ENCODE measurements at places on chromosomes 4 and X.

DNA sequence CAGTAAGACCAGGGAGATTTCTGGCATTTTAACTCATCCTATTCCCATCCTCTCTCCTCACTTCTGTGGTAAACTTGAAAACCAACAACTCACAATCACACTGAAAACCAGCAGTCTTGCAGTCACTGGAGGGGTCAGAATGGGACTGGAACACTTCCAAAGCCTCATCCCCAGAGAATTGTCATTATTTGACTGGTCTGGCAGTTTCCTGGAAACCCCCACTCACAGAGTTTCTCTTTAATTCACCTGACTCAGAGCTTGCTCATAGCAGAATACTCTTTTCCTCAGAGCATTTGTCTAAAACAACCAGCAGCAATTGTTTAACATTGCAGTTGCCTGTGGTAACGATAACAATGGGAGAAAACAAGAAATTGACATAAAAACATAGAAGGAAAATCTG is 7.3 kb upstream of the RAB9B start:
- DNase-seq = no peak

- DNase-seq = no peak
These were observed 1753.2 kb upstream of the PCDH7 start for GRCh38 chr4:28966982-28967381.

- DNase-seq = no peak
These were observed 672.1 kb downstream of the GRXCR1 start for GRCh38 chr4:43564591-43564990.

- no peak for DNase-seq
These were observed 212.5 kb upstream of the CLNK start for GRCh38 chr4:10897076-10897475.

GRCh38 chr4:175281894-175282293 is 363.7 kb downstream of the ADAM29 start:
- DNase-seq = no peak

GRCh38 chrX:40683245-40683644 is 35.9 kb upstream of the CXorf38 start:
- no peak for DNase-seq

DNA sequence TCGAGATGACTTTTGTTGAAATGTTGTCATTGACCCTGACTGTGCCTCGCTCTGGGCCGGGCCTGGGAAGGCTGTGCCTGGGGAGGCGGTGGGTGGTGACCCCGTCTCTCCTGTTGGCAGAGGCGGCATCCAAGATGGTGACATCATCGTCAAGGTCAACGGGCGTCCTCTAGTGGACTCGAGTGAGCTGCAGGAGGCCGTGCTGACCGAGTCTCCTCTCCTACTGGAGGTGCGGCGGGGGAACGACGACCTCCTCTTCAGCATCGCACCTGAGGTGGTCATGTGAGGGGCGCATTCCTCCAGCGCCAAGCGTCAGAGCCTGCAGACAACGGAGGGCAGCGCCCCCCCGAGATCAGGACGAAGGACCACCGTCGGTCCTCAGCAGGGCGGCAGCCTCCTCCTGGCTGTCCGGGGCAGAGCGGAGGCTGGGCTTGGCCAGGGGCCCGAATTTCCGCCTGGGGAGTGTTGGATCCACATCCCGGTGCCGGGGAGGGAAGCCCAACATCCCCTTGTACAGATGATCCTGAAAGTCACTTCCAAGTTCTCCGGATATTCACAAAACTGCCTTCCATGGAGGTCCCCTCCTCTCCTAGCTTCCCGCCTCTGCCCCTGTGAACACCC is 36.4 kb downstream of the HTRA3 start:
- no peak for DNase-seq

DNA sequence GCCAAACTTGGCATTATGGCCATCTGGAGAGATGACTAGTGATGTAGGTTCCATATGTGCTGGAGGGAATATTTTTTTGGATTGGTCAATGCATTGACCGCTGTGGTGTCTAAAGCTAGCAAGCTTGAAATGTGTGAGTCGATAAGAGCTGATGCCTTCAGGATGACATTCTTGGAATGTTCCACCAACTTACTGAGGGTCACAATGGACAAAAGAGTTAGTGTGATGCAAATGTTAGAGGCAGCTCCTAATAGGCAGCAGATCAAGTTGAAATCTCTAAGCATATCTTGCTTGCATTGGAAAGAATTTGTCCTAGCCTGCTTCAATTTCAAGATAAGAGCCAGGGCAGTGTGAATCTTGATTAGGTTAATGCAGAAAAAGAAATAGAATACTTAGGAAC is 210.4 kb upstream of the AFF2 start:
- no peak for DNase-seq

DNA sequence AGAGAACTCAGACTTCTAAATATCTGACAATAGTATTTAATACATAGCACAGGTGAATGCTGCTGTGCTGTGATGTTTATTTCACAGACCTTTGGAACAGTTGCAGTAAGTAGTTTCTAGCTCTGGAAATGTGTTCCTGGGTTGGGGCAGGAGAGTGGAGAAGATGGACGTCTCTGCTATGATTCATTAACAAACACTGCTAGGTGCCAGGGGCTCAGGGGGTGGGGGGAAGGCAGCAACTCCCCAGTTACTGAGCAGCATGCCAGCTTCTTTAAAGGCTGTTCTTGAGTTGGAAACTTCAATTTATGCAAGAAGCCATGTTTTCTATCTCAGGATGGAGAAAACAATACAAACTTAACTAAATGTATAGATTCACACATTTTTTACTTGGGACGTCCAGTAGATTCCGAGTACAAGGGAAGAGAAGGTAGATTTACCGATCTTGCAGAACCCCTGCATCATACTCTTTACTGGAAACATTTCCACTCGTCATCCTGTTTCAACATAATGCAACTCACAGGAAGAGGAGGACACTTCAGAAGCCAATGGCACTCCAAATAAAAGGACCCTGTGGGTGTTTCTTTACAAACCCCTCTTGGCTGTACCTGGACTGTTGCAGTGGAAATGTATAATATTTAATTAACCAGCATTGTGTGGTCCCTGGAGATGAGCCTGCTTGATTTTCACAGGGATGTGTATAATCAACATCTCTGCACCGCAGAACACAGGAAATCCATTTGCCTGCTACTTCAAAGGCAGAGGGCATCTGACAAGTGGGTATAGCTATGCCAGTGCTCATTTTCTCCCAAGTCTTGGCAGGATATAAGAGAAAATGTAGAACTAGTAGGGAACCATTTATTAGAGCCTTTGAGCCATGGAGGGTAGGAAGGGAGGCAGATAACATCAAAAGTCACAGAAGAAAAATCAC is 171.4 kb downstream of the SH3KBP1 start:
- no peak for DNase-seq

DNA sequence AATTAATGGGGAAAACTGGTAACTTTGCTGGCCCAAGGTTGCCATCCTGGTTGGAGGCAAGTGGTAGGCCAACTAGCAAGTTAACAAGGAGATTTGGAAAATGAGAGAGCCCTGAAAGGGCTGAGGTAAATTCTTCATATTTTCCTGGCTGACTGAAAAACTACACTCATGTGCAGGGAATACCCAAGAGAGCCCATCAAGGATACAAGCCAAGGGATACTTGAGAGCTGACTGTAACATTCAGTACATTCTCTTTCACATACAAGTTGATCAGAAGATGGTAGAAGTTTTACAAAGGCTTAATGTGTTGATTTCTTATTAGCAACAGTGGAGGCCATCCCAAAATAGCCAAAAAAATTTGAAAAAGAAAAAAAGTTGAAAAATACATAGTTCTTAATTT is 33.3 kb downstream of the IL2 start:
- no peak for DNase-seq

DNA sequence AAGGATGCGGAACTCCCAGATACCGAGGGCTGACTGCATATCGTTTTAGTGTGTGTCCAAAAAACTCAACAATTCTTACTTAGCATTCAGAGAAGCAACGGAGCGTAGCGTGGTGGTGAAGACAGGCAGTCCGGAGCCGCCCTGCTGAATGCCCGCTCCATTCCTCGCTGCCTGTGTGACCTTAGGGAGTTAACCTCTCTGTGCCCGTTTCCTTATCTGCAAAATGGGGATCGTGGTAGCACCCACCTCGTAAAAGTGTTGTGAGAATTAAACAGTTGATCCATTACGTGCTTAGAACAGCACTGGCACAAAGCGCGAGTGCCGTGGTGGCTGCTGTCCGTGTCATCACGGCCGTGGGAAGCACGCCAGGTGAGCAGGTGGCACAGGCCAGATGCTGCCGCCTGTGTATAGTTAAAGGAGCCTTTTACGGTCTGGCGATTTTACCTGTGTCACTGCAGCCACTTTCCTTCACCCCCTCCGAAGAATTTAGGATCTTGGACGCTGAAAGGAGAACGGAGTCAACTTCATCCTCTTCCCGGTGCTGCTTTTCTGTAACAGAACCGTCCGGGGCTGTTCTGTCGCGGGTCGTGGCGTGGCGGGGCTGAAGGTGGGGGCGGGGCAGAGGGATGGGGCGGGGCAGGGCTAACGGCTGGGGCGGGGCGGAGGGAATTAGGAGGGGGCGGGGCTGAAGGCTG is 885 bp downstream of the CCDC110 start:
- DNase-seq = no peak

DNA sequence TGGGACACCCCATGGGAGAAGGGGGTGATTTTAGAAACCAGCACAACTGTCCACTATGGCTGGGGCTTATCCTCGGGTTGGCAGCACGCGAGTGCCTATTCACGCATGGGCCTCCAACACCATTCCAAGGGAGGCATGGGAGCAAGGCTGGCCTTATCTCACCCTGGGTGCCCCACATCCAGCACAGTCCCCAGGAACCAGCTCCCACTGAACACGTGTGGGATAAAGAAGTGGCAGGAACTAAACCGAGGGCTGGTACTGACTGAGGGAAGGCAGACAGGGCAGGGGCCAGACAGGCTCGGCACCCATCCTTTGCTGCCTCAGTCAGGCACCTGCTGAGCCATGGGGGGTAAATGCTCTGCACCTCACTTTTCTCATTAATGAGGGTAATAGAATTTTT is 43.7 kb upstream of the GPR78 start:
- DNase-seq = no peak

- no peak for DNase-seq
These were observed 15.5 kb downstream of the NUDT6 start for GRCh38 chr4:122906859-122907305.

GRCh38 chr4:76950956-76951671 is 1.6 kb downstream of the SEPTIN11 start:
- DNase-seq = no peak

DNA sequence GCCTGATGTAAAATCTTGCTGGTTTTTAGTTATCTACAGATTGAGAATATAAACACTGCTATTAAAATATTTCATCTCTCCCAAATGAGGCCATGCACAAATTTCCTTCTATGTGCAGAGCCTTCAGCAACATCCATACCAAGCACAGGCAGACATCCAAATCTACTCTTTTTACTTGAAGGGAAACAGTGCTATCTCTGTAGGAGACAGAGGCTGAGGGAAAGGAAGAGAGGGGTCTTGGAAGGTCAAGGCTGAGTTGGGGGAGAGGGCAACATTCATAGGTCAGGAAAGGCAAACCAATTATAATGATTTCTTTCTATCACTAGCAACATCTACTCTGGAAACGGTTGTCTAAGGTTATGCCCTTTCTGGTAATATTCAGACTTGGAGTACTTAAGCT is 240.2 kb downstream of the CBR4 start:
- DNase-seq = no peak

DNA sequence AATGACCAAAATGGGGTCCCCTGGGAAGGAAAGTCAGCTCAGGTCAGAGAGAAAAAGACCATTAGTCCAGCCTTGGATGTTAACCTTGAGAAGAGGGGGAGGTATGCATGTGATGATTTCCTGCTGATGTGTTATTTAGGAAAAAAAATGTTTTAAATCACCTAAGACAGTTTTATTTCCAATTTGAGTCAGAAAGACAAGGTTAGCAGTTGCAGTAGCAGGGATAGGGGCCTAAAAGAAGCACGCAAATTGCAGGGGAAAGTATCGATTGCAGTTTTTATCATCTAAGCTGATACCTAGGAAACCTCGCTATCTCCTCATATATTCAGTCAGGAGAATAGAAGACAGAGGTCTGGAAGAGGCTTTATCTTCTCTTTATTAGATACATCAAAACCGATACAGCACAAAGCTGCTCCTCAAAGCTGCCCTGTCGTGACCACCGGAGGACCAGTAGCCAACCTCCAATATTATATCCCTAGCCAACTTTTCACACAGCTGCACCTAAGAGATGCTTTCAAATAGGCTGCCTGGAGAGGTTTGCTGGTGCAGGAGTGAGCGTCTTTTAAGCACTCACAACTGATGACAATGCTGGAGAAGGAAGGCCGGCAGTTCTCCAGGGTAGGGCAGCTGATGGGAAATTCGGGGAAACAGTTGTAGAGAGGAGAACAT is 289.4 kb downstream of the INPP4B start:
- no peak for DNase-seq

GRCh38 chr4:19725130-19725529 is 526.6 kb upstream of the SLIT2 start:
- no peak for DNase-seq

DNA sequence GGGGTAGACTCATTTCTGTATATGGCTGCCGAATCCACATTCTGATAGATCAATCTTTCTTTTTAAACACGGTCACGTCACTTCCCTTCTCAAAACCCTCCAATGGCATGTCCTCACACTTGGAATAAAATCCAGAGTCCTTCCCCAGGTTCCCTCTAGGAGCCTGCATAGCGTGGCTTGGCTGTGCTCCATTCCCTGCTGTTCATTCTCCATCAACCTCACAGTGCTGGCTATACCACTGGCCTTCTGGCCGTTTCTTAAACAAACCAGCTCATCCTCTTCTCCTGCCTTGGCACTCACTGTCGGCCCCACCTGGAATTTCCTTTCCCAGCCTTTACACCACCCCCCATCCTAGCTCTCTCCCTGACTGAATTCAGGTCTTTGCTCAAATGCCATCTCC is 77.1 kb downstream of the RBM47 start:
- no peak for DNase-seq

DNA sequence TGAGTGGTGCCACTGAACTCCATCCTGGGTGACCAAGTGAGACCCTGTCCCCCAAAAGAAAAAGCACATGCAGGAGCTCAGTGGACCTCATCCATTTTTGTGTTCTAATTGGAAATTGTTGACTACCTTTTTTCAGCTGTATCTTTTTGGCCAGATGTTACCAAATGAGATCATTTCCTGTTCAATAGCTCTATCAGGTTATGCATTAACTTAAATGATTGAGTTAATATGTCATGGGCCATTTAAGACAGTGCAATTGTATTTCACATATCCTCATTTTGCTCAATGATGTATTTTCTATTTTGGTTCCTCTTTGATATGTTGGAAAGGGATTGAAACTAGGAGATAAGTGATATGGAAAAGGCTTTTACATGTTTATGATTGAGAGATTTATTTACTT is 26.2 kb upstream of the RHOH start:
- no peak for DNase-seq

Measured in activated CD8-positive, alpha-beta memory T cell treated with anti-CD3 and anti-CD28 coated beads for 1 hour (primary cell).